ENCODE measurements at places on chromosomes 11 and 22.

- DNase-seq: no peak
- H3K4me1 ChIP-seq: no peaks in the 10 kb centered on the region
- H3K4me3 ChIP-seq: peak overlapping the region; percentile 98
- peak overlapping the region; percentile 26 for H3K27ac ChIP-seq
- peaks cover 69% of the 10 kb centered on the region for H3K36me3 ChIP-seq
- no peaks in the 10 kb centered on the region for H3K27me3 ChIP-seq
Measured at GRCh38 chr11:61791737-61792309, 576 bp downstream of the TMEM258 start.

DNA sequence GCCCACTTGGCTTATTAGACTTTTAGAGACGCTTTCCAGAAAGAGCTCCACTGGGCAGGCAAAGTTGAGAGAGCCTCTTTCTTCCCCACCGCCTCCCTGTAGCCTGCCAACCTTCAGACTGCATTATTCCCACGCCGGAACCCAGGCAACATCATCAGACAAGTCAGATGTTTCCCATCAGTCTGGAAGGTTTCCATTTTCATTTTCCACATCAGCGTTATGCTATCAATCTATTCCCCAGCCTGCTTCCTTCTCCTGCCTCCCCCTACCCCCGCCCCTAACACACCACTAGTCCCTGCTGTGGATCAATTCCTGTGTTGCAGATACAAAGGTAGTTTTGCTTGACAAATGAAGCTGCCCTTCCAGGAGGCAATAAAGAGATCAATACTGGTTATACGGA is 184.8 kb downstream of the DSCAML1 start:
- no peak overlapping the region for H3K27ac ChIP-seq
- H3K4me3 ChIP-seq: no peak overlapping the region

GRCh38 chr11:67267188-67268080 is 1.2 kb downstream of the GRK2 start:
- H3K27me3 ChIP-seq: no peaks in the 10 kb centered on the region
- H3K4me3 ChIP-seq: peak overlapping the region; percentile 96
- no peaks in the 10 kb centered on the region for H3K36me3 ChIP-seq
- peaks cover 12% of the 10 kb centered on the region for H3K4me1 ChIP-seq

DNA sequence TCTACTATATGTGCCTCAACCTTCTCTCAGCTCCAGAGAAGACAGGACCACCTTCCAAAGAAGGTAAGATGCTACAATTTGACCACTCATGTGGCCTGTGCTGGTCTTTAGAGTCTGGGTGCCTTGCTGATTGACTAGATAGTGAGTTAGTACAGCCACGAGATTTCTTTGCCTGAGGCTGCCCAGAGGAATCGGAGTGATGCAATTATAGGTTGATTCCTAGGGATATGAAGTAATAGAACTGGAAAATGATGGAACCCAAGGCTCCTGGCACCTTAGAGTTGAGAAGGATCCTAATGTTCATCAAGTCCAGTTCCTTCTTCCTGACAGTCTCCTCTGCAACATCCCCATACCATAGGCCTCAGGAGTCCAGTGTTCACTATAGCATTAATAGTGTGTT is 46.5 kb upstream of the CCDC134 start:
- no peak for DNase-seq
- H3K4me3 ChIP-seq: no peak overlapping the region
- H3K36me3 ChIP-seq: no peaks in the 10 kb centered on the region
- no peak overlapping the region for H3K27ac ChIP-seq
- H3K27me3 ChIP-seq: no peaks in the 10 kb centered on the region
- peaks cover 5% of the 10 kb centered on the region for H3K4me1 ChIP-seq

DNA sequence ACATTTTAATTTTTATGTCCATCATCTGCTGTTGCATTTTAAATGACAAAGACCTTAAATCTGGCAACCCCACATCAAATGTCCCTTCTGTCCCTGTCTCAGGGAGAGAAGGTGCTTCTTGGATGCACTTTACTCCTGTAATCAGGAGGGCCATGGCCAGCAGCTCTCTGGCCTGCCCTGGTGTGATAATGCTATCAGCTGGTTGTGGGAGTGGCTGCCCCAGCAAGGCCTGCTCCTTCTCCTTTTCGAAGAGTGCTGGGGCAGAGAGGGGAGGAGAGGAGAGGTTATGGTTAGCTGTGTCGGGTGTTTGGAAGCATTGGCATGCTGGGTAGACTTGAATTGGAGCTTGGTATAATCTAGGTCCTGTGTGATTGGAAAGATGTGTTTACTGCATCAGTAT is 12.8 kb downstream of the TNRC6B start:
- no peak for DNase-seq
- H3K27ac ChIP-seq: no peak overlapping the region
- H3K4me3 ChIP-seq: no peak overlapping the region
- peaks cover 7% of the 10 kb centered on the region for H3K36me3 ChIP-seq

- H3K27me3 ChIP-seq: no peaks in the 10 kb centered on the region
- H3K27ac ChIP-seq: no peak overlapping the region
- H3K36me3 ChIP-seq: peaks cover 11% of the 10 kb centered on the region
- no peak for DNase-seq
- no peaks in the 10 kb centered on the region for H3K4me1 ChIP-seq
Measured at GRCh38 chr11:66874232-66874631, 17.4 kb downstream of the LRFN4 start.

DNA sequence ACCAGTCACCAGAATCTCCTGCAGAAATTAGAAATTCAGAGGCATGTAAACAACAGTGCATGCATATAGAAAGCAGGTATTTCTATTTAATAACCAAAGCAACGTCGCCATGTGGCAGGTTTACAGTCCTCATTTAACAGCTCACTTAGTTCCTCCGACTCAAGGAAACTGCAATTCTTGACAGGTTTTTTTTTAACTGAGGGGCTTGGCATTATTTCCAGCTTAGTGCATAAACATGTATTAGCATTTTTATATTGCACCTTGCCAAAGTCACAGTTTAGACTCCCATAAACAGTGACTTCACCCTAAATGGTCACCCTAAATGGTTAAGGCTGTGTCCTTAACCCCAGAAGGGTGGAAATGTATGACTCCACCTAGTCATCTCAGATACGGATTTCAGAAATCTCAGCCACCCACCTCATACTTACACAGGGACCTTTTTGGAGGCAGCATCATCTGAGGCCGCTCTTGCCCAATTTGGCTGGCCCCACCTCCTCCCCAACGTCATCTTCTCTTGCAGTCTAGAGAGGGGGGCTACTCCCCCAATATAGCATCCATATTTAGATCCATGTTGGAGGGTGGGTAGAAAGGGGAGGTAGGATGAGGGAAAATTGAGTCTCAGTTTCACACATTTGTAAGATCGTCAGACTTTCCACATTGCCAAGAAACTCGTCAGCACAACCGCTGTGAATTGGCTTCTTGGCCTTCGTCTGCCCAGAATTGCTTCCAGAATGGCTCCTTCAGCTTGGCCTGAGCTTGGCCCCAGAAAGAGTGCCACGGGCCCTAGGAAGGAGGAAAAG is 31.8 kb upstream of the SLC35C1 start:
- H3K27ac ChIP-seq: no peak overlapping the region
- H3K36me3 ChIP-seq: no peaks in the 10 kb centered on the region
- no peaks in the 10 kb centered on the region for H3K27me3 ChIP-seq
- H3K4me1 ChIP-seq: no peaks in the 10 kb centered on the region
- DNase-seq: no peak

DNA sequence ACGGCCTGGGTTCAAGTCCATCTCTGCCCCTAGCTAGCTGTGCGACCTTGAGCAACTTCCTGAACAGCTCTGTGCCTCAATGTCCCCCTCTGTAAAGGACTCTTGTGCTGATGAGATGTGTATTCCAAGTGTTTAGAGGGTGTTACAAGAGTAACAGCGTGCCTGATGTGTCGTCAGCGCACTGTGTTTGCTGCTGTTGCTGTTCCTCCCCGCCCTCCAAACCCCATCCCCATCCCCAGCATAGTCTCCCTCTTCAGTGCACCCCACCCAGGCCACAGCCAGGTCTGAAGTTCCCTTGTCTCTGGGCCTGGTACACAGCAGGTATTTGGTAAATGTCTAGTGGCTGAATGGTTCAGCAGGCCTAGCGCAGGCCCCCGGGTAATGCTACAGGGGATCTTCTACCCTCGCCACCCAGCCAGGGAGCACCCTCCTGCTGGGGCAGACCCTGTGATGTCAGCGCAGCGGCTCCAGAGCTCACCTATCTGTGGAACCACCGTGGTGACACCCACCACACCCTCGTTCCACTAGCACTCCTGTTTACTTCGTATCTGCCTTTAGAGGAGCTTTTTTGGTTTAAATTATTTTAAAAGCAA is 10.3 kb downstream of the CBX7 start:
- no peak overlapping the region for H3K27ac ChIP-seq
- H3K4me3 ChIP-seq: no peak overlapping the region
- H3K27me3 ChIP-seq: no peaks in the 10 kb centered on the region

- no peak overlapping the region for H3K27ac ChIP-seq
- no peaks in the 10 kb centered on the region for H3K27me3 ChIP-seq
- H3K4me3 ChIP-seq: no peak overlapping the region
- no peak for DNase-seq
- H3K36me3 ChIP-seq: peaks cover 2% of the 10 kb centered on the region
Measured at GRCh38 chr11:74006743-74007304, 2.1 kb downstream of the UCP3 start.

- H3K4me1 ChIP-seq: no peaks in the 10 kb centered on the region
- no peak overlapping the region for H3K27ac ChIP-seq
- no peaks in the 10 kb centered on the region for H3K36me3 ChIP-seq
- DNase-seq: no peak
- H3K27me3 ChIP-seq: peaks cover 3% of the 10 kb centered on the region
Measured at GRCh38 chr22:37336579-37336978, 54.3 kb downstream of the CYTH4 start.

- H3K27ac ChIP-seq: peak overlapping the region; percentile 89
- H3K27me3 ChIP-seq: no peaks in the 10 kb centered on the region
- H3K4me3 ChIP-seq: peak overlapping the region; percentile 90
Measured at GRCh38 chr22:31344256-31344577, 1.9 kb downstream of the PATZ1 start.

- no peaks in the 10 kb centered on the region for H3K27me3 ChIP-seq
- H3K4me3 ChIP-seq: no peak overlapping the region
- H3K4me1 ChIP-seq: peaks cover 5% of the 10 kb centered on the region
- no peak overlapping the region for H3K27ac ChIP-seq
- H3K36me3 ChIP-seq: peaks cover 5% of the 10 kb centered on the region
Measured at GRCh38 chr11:27640954-27641353, 59.3 kb downstream of the BDNF start.

DNA sequence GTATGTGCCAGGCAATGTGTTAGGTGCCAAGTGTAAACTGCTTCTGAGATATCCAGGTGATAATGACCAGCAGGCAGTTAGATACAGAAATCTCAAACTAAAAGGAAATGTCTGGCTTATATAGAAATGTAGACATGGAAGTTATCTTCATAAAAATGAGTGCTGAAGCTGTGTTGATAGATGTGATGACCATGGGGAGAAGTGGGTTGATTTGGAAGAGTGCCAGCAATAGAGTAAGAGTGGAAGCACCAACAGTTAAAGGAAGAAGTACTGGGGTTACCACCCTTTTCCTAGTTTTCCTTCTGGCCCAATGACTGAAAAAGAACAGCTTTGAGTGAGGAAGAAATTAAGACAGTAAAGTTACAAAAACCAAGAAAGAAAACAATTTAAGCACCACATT is 68.5 kb downstream of the C2CD3 start:
- no peak overlapping the region for H3K4me3 ChIP-seq
- no peak for DNase-seq
- H3K36me3 ChIP-seq: peaks cover 35% of the 10 kb centered on the region
- H3K27ac ChIP-seq: no peak overlapping the region
- H3K4me1 ChIP-seq: no peaks in the 10 kb centered on the region
- H3K27me3 ChIP-seq: no peaks in the 10 kb centered on the region

GRCh38 chr11:99893811-99894210 is 793.3 kb upstream of the ARHGAP42 start:
- no peaks in the 10 kb centered on the region for H3K27me3 ChIP-seq
- no peak overlapping the region for H3K27ac ChIP-seq
- no peak overlapping the region for H3K4me3 ChIP-seq
- peaks cover 3% of the 10 kb centered on the region for H3K36me3 ChIP-seq
- DNase-seq: no peak
- H3K4me1 ChIP-seq: no peaks in the 10 kb centered on the region

- no peaks in the 10 kb centered on the region for H3K27me3 ChIP-seq
- H3K27ac ChIP-seq: no peak overlapping the region
- no peak overlapping the region for H3K4me3 ChIP-seq
- H3K4me1 ChIP-seq: no peaks in the 10 kb centered on the region
- DNase-seq: no peak
Measured at GRCh38 chr22:46764779-46765485, 2.5 kb downstream of the TBC1D22A start.

- H3K27ac ChIP-seq: no peak overlapping the region
- peak; percentile 51 for DNase-seq
- H3K27me3 ChIP-seq: no peaks in the 10 kb centered on the region
- H3K4me1 ChIP-seq: no peaks in the 10 kb centered on the region
- no peak overlapping the region for H3K4me3 ChIP-seq
- no peaks in the 10 kb centered on the region for H3K36me3 ChIP-seq
Measured at GRCh38 chr22:23514322-23515038, 65.6 kb downstream of the IGLL1 start.

- no peak for DNase-seq
- H3K36me3 ChIP-seq: peaks cover 2% of the 10 kb centered on the region
- H3K27me3 ChIP-seq: peaks cover 8% of the 10 kb centered on the region
- H3K4me3 ChIP-seq: no peak overlapping the region
Measured at GRCh38 chr11:130423541-130424142, 4.8 kb downstream of the ADAMTS8 start.

GRCh38 chr11:1224111-1224490 is 1.2 kb downstream of the MUC5B start:
- H3K36me3 ChIP-seq: no peaks in the 10 kb centered on the region
- H3K27me3 ChIP-seq: no peaks in the 10 kb centered on the region
- DNase-seq: no peak
- H3K4me1 ChIP-seq: no peaks in the 10 kb centered on the region
- no peak overlapping the region for H3K27ac ChIP-seq
- H3K4me3 ChIP-seq: no peak overlapping the region

DNA sequence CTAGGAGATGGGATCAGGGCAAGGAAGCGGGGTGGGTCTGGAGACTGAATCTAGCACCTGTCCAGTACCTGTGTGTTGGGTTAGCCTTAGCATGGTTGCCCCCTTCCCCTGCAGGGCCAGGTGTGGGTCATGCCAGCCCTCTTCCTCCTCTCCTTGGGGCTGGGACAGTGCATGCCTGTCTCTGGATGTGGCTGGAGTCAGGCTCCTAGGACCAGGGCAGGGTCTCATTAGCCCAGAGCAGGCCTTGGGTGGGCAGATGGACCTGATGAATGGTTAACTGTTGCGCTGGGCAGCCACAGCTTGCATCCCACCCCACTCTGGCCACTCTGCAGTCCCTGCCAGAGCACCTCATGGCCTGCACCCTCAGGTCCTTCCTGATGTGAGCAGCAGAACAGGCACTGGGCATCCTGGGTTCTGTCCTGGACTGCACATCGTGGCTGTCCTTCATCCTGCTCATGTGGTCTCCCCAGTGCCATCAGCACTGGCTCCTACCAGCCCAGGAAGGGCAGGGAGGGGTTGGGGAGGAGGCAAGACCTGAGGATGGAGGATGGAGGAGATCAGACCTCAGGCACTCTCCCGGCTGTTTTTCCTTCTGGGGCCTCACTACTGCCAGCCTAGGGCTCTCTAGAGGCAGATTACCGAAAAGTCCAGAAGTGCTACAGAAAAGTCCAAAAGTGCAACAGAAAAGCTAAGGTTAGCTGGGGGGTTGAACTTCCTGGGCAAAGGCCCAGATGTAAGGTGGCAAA is 12.8 kb upstream of the CHRM1 start:
- no peaks in the 10 kb centered on the region for H3K4me1 ChIP-seq
- H3K27me3 ChIP-seq: no peaks in the 10 kb centered on the region
- no peak overlapping the region for H3K27ac ChIP-seq
- no peak overlapping the region for H3K4me3 ChIP-seq
- H3K36me3 ChIP-seq: peaks cover 4% of the 10 kb centered on the region

Data from H9 (cell line).